Astrocyte (in vitro differentiated cells and primary cell): ENCODE measurements at places on chromosomes 7 and 10. TPM values are rescaled to one million over a fixed set of nuclear protein-coding genes. Genes with fewer than 3 reads are reported as not detected.
A peak's percentile ranks its signal among the peaks of the same experiment; 100 is the strongest.

The SHH gene
- 0.16 and 0.79 TPM in 2 replicates for total RNA-seq

The EIF3A gene
- total RNA-seq: 137 and 146 TPM in 2 replicates

The STAG3 gene
- 0.34 and 0.36 TPM in 2 replicates for total RNA-seq

The SLC13A1 gene
- total RNA-seq: not detected in 2 replicates

The GPR85 gene
- total RNA-seq: 0.73 and 1.3 TPM in 2 replicates

The SFRP4 gene
- total RNA-seq: 0.19 and 0.39 TPM in 2 replicates

The TAS2R41 gene
- not detected in 2 replicates for total RNA-seq

The AKR1D1 gene
- total RNA-seq: not detected in 2 replicates

The MRC1 gene
- 0.05 and 0.07 TPM in 2 replicates for total RNA-seq

- H3K27me3 ChIP-seq: peaks cover 6% of the 10 kb centered on the region
- no peaks in the 10 kb centered on the region for H3K36me3 ChIP-seq
- peak; percentile 39 for DNase-seq
- peak within 1 kb of the TSS; percentile 56 for H3K4me3 ChIP-seq
These were observed at the start of gene PALD1 for GRCh38 chr10:70478191-70479164. PALD1 (plus strand) TSS chr10:70478767; CDS start chr10:70525952, 47,185 bp downstream.

- no peak overlapping the region for H3K27ac ChIP-seq
- H3K4me1 ChIP-seq: no peaks in the 10 kb centered on the region
These were observed 257.2 kb downstream of the GFRA1 start for GRCh38 chr10:116015583-116016333.

DNA sequence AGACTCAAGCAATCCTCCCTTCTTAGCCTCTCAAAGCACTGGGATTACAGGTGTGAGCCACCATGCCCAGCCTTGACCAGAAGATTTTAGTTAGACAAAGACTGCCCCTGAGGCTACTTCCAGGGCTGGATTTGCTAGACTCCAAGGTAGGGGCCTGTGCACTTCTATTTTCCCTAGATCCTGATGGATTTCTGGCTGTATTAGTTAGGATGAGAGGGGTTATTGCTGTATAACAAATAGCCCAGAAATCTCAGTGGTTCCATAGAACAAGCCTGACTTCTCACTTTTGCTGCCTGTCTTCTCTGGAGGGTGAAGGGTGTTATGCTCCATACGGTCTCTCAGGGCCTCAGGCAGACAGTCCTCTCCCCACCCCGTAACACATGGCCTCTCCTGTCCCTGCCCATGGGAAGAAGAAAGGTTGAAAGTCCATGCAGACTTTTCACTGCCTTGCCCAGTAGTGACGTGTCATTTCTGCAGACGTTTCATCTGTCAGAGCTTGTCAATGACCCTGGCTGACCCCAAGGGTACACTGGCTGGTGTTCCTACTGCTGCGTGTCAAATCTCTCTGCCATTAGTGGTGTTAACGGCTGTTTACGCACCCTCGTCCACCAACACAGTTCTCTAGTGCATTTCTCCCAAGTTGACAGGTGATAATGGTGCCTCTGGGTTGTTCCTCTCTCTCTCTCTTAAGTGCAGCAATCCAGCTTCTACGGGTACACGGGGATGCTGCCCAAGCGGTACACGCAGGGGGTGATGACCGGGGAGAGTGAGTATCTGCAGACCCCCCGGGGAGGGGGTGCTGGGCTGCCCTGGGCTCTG lies 11.6 kb downstream of the SLC29A4 start:
- H3K27ac ChIP-seq: no peak overlapping the region
- H3K27me3 ChIP-seq: no peaks in the 10 kb centered on the region
- H3K4me1 ChIP-seq: no peaks in the 10 kb centered on the region
- no peaks in the 10 kb centered on the region for H3K36me3 ChIP-seq

GRCh38 chr7:121503039-121503438 lies 106.9 kb upstream of the FAM3C start:
- no peaks in the 10 kb centered on the region for H3K27me3 ChIP-seq
- no peak for DNase-seq
- H3K27ac ChIP-seq: no peak overlapping the region
- no peak overlapping the region for H3K4me3 ChIP-seq
- H3K36me3 ChIP-seq: no peaks in the 10 kb centered on the region

GRCh38 chr7:103343758-103344452 lies 662 bp downstream of the DNAJC2 start:
- no peaks in the 10 kb centered on the region for H3K27me3 ChIP-seq
- peak; percentile 21 for DNase-seq
- peak overlapping the region; percentile 82 for H3K4me3 ChIP-seq
- peaks cover 1% of the 10 kb centered on the region for H3K4me1 ChIP-seq
- H3K36me3 ChIP-seq: peaks cover 15% of the 10 kb centered on the region
- peak overlapping the region; percentile 86 for H3K27ac ChIP-seq

- no peak overlapping the region for H3K27ac ChIP-seq
- no peaks in the 10 kb centered on the region for H3K27me3 ChIP-seq
- no peak for DNase-seq
- no peak overlapping the region for H3K4me3 ChIP-seq
These were observed 5.6 kb downstream of the CDC123 start for GRCh38 chr10:12201543-12201942.

DNA sequence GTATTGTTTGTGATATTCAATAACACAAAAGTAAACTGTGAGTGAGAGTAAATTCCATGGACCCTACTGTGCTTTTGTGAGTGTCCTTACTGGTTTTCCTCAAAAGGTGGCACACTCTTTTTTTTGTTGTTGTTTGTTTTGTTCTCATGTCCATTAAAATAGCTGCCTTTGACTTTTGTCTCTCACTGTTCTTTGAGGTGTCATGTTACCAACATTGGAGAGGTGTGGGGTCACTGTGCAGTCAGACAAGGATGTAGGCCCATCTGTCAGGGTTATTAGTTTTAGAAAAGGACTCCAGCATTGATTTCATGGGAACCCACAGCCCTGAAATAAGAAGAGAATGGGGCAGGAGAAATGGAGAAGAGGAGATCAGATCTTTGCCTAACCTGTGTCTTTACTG lies 383.1 kb downstream of the SORCS3 start:
- H3K36me3 ChIP-seq: no peaks in the 10 kb centered on the region
- no peak for DNase-seq
- H3K4me3 ChIP-seq: no peak overlapping the region
- H3K27ac ChIP-seq: no peak overlapping the region
- H3K27me3 ChIP-seq: no peaks in the 10 kb centered on the region

DNA sequence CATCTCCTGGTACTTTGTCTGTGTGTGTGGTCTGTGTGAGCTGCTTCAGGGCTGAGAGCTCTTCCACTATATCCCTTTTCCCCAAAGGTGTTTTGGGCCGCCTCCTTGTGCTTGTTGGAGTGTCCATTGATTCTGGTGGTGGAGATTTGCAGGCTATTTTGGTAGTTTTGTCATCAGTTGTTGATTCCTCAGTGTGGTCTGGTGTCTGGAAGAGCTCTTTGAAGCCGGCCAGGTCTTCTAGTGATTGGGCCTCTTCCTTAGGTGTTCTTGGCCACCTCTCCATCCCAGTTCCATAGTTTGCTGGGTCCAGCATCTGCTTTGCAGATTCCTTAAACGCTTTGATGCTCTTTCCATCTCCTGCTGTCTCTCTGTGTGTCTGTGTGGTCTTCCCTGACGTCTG lies 20.8 kb downstream of the MKI67 start:
- H3K36me3 ChIP-seq: peaks cover 70% of the 10 kb centered on the region
- H3K4me1 ChIP-seq: no peaks in the 10 kb centered on the region
- no peak overlapping the region for H3K4me3 ChIP-seq
- H3K27me3 ChIP-seq: no peaks in the 10 kb centered on the region
- H3K27ac ChIP-seq: no peak overlapping the region

DNA sequence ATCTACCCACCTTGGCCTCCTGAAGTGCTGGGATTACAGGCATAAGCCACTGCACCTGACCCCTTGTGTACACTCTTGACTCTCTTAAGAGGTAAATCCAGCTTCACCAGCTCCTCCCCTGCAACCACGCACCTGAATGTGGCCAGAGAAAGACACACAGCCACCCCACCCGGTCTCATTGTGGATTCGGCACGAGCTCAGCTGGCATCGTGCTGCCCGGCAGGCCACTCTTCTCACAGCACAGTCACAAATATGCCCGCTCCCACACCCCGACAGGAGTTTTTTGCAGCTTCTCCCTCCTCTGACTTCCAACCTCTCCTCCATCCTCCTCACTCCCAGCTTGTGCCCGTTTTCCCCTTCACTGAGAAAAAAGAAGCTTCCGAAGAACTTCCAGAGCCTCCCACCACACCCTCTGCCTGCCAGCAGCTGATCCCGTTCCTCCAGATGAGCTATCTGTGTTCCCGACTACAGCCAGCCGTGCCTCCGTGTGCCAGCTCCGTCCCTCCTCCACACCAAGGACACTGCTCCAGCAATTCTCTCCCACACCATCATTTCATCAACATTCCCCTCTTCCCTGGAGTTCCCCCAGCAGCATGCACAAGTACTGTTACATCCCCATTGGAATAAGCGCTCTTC lies 8.0 kb upstream of the SMARCD3 start:
- no peak overlapping the region for H3K4me3 ChIP-seq
- no peak overlapping the region for H3K27ac ChIP-seq
- no peak for DNase-seq
- H3K27me3 ChIP-seq: peaks cover 11% of the 10 kb centered on the region
- peaks cover 9% of the 10 kb centered on the region for H3K4me1 ChIP-seq

GRCh38 chr10:50421026-50421719 lies 169.9 kb upstream of the ASAH2 start:
- peaks cover 13% of the 10 kb centered on the region for H3K4me1 ChIP-seq
- H3K27ac ChIP-seq: no peak overlapping the region
- no peak for DNase-seq
- no peaks in the 10 kb centered on the region for H3K27me3 ChIP-seq

DNA sequence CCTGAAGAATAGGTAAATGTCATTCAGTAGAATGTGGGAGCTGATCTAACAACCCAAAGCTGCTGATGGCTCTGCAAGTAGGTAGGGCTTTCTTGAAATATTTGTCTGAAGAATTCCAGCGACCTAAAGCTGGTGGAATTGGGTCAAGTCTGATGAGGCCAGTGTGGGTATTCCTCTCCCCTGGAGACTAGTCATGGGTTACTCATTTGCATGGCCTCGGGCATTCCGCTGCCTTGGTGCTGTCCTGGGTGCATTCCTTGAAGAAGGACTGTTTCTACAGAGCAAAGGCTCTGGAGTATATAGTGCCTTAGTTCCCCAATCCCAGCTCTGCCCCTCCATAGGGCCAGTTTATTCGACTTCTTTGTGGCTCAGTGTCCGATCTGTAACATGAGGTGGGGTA lies 19.2 kb downstream of the PDK4 start:
- H3K27ac ChIP-seq: no peak overlapping the region
- H3K4me3 ChIP-seq: no peak overlapping the region
- DNase-seq: no peak
- H3K27me3 ChIP-seq: no peaks in the 10 kb centered on the region

GRCh38 chr7:83937930-83938329 lies 256.7 kb downstream of the SEMA3A start:
- no peak overlapping the region for H3K27ac ChIP-seq
- H3K4me1 ChIP-seq: no peaks in the 10 kb centered on the region
- no peak for DNase-seq
- H3K27me3 ChIP-seq: no peaks in the 10 kb centered on the region

DNA sequence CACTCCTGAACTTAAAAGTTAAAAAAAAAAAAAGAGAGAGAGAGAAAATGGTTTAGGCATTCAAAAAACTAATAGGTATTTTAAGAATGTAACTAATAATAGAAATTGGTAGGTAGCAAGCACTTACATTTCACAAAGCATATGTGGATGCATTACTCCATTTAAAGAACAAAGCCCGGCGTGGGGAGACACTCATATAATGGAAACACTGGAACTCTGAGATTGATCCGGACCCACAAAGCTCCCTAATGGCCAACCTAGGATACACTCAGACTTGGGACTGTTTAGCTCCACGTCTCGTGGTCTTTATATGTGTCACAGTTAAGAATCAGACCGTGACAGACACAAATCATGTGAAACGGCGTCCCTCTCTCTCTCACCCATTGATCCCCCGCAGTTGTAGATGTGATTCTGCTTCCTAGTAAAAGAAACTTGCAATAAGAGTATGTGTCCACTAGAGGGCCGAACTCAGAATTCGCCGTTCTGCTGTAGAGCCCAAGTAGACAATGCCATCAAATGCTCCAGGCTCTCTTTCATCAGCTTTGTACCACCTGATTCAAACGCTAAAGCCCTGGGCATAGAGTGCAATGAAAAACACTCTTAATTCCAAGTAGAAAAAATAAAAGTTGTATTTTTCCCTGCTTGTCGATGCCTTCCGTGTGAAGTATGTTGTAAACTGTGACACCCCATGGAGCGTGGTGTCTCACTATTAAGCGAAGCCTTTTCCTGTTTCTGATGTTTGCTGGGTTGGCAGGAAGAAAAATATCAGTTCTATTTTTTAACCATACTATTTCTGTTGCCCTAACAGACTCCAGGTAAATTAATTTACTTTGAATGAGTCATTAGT lies 429.0 kb upstream of the MTPN start:
- peak overlapping the region; percentile 19 for H3K4me3 ChIP-seq

- DNase-seq: no peak
- no peaks in the 10 kb centered on the region for H3K36me3 ChIP-seq
- no peak overlapping the region for H3K4me3 ChIP-seq
- H3K27ac ChIP-seq: no peak overlapping the region
These were observed 26.6 kb downstream of the GPER1 start for GRCh38 chr7:1114505-1114904.

DNA sequence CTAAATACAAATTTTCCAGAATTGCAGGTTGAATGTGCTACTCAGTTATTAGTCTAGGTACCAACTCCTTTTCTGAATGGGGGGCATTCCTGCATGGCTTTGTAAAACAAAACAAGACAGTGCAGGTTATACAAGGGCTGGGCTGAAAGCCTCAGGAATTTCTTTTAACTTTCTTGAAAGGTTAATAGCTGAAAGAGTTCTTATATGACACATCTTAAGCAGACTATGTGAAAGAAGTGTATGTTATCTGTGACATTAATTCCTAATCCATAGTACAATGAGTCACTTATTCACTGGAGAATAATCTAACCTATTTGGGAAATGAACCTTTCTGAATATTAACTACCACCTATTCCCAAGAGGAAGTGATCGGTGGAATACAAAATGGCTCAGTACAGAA lies 115.6 kb upstream of the FAM133B start:
- peaks cover 16% of the 10 kb centered on the region for H3K36me3 ChIP-seq
- H3K27ac ChIP-seq: no peak overlapping the region
- DNase-seq: no peak
- no peaks in the 10 kb centered on the region for H3K27me3 ChIP-seq

- H3K36me3 ChIP-seq: no peaks in the 10 kb centered on the region
- no peak overlapping the region for H3K27ac ChIP-seq
- no peaks in the 10 kb centered on the region for H3K27me3 ChIP-seq
- H3K4me3 ChIP-seq: no peak overlapping the region
- peak; percentile 74 for DNase-seq
- H3K4me1 ChIP-seq: peaks cover 9% of the 10 kb centered on the region
These were observed 242.9 kb upstream of the CXCL12 start for GRCh38 chr10:44627591-44628354.

DNA sequence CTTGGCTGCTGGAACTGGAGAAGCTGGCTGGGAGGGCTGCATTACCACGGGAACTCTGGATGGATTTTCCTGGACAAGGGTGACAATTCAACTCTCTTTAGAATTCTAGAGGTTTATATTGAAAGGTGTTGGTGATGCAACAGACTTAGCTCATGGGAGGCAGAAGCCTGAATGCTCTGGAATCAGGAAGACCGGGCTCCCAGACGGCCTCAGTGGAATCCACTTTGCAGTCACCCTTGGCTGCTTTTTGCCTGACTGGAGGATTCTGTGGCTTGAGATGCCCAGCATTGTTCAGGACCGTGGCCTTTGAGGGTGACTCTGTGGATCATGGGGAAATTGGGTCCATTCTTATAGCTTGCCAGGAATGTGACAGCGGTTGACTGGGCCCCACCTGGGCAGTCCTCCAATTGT lies 32.3 kb downstream of the PYROXD2 start:
- peak overlapping the region; percentile 44 for H3K27ac ChIP-seq
- no peak for DNase-seq
- H3K4me3 ChIP-seq: no peak overlapping the region
- H3K36me3 ChIP-seq: no peaks in the 10 kb centered on the region
- H3K27me3 ChIP-seq: no peaks in the 10 kb centered on the region
